ENCODE measurements at places on chromosomes 2 and 18.

DNA sequence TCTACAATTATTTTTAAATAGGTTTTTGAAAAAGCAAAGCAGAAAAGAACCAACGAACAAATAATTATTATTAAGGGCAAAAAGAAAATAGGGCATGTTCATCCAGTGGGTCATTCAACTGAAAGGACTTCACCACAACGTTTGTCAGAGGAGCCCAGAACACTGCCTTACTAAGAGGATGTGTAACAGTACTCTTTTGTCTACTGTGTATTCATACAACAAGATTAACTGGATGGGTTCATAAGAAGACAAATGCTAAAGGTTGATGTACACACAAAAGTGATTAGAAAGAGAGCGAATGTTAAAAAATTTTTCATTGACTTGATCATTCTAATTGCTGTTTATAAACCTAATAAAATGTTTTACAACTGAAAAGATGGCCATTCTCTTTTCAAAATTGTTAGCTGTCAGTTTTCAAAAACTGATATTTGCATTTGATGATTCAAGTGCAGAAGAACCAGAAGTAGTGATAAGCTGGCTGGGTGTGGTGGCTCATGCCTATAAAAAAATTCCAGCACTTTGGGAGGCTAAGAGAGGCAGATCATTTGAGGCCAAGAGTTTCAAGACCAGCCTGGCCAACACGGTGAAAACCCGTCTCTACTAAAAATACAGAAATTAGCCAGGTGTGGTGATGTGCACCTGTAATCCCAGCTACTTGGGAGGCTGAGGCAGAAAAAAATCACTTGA lies 33.1 kb downstream of the MGAT4A start:
- no peak for DNase-seq

DNA sequence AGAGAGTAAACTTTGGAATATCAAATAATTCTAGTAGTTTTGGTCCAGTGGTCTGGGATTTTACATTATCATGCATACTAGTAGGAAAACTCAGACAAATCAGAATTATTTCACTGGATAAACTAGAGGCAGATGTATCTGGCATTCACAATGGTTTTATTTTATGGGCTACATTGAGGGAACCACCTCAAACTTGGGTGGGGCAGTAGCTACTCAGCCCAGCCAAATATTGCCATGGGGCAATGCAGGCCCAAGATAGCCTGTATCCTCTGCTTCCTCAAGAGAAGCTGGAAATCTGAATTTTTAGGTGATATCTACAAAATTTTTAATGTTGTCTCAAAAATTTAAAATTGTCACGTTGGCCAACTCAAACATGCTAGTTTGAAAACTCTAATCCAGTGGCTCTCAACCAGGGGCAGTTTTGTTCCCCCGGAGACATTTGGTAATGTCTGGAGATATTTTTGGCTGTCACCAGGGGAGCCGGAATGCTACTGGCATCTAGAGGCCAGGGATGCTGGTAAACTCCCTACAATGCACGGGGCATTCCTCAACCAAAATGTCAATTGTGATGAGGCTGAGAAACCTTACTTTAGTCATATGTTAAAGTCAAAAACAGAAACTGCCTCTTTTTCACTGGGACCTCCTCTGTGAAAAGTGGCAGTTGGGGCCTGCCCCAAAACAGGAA lies 172.8 kb upstream of the SPRED2 start:
- no peak for DNase-seq

DNA sequence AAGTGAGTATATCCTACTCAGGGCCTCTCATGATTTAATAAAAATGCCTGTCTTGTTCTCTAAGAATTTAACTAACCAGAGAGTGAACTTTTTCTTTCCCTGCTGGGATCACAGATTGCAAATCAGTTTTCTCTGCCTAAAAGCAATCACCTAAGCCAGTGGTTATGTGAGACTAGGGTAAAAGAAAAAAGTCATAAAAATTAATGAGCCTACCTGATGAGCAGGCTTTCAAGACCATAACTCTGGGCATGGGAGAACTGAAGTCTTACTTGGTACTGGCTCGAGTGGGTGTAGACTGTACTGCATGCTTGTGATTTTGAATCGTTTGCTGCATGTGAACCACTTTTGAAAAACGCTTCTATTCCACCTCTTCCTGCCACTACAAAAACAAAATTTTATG lies 1677.0 kb upstream of the LRRTM1 start:
- no peak for DNase-seq

DNA sequence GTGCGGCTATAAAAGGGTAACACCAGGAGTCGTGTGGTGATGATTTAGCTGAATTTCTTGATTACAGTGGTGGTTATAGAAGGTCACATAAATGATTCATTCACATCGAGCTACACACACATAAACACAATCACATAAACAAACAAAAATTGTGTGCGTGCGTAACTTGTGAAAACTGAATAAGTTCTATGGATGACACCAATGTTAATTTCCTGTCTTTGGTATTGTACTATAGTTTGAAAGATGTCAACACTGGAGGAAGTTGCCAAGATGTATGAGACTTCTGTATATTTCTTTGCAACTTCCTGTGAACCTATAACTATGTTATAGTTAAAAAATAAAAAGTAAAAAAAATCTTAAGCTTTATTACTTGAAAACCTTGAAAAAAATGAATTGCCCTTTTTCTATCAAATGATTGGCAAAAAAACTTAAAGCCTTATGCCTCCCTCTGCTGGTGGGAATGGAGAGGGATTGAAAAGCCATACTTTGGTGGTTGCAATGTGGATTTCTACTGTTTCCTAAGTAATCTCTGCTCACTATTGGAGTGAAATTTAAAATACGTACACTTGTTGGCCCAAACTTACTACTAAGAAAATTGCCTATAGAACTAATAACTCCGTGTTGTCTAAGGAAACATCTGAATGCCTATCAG lies 227.7 kb downstream of the RPIA start:
- DNase-seq: no peak

DNA sequence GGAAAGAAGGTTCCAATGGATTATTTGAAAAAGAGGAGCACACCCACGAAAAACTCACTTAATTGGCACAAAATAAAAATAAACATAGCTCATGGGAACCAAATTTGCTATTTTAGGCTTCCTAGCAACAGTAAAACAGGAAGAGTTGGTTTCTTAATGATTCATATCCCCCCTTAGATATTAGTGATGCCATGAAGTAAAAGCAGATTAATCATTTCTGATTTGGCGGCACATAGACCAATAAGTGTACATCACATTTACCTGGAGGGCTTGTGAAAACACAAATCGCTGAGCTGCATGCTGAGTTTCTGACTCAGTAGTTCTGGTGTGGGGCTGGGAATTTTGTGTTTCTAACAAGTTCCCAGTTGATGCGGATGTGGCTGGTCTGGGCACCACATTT lies 260.4 kb downstream of the SLC4A3 start:
- DNase-seq: no peak

GRCh38 chr2:106546391-106546990 lies 59.3 kb downstream of the CD8B2 start:
- DNase-seq: no peak

GRCh38 chr18:51813740-51814139 lies 526.3 kb upstream of the DCC start:
- no peak for DNase-seq

DNA sequence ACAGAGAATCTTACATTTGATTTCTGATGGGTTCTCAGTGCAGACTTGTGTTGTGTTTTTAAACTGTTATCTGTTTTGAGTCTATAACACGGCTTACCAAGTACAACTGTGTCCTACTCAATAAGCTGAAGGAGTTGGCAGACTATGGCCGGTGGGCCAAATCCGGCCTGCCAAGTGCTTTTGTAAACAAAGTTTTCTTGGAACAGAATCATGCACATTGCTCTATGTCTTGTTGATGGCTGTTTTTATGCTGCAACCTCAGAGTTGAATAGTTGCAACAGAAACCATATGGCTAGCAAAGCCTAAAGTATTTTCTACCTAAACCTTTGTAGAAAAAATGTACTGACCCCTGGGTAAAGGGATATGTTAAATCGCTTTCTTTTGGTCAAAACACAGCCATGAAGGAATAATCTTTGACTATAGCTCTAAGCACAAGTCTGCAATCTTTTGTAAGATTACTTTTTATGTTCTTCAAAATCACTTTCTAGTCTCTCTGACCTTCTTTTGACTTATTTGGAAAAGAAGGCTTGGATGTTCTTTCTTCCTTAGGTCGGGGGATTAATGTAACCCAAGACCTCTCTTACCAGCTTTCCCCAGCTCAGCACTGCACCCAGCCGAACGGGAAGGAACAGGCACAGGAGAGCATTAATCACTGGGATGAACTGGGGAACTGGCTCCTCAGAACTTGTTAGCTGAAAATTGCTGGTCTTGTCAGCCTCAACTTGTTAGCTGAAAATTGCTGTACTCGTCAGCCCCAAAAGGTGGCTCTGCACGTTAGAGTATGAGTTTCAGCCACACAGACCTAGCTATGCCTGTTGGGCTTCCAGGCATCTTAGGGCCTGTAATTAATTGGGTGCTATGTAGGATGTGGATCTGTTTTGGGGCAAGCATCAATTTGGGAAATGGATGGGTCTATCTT lies 75.4 kb downstream of the CD8B2 start:
- DNase-seq: no peak

DNA sequence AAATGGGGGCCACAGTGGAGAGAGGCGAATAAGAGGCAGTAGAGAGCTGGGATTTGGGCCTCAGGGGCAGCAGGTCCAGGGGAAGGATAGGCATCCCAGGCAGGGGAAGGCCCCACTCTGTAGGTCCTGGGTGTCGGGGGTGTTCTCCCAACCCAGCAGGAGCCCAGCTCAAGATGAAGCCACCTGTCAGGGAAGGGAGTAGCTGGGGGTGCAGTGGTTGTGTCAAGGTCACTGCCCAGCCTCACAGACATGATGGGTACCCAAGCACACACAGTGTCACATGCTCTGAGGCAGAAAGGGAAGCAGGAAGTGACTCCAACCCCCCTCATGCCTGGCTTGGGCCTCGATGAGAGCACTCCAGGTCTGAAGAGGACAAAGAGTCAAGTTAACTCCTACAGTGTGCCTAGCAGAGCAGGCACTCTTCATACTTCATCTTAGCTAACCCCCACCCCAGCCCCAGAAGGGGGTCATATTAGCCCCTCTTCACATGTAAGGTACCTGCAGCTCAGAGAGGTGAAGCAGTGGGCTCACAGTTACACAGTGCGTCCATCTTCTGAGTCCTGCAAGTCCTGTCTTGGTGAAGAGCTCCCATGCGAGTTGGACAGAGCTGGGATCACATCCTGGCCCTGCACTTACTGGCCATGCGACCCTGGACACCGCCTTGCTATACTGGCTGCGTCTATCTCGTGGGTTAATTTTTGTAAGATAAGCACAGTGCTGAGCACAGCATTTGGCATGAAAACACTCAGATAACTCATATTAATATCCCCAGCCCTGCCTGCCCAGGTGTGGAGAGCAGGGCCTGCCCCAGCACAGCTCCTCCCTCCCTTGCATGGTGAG lies 72.6 kb upstream of the DAPL1 start:
- no peak for DNase-seq

DNA sequence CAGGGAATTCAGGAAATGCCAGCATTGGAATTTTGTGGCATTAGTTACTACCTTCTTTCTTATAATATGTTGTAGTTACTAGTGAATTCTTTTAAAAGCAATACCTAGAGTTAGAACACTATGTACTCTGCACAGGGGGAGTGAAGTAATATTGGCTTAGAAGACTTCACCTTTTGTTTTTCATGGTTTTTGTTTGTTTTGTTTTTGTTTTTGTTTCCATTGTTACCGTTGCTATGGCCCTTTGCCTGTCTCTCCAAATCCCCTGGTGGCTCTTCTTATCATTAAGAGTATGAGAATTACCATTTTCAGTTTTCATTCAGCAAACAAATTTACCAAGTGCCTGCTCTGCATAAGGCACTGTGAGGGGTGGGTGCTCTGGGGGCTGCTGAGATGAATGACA lies 160.1 kb downstream of the HAUS1 start:
- DNase-seq: no peak

All from fibroblast of skin of abdomen (primary cell).